ENCODE measurements at places on chromosomes 1 and 21.

DNA sequence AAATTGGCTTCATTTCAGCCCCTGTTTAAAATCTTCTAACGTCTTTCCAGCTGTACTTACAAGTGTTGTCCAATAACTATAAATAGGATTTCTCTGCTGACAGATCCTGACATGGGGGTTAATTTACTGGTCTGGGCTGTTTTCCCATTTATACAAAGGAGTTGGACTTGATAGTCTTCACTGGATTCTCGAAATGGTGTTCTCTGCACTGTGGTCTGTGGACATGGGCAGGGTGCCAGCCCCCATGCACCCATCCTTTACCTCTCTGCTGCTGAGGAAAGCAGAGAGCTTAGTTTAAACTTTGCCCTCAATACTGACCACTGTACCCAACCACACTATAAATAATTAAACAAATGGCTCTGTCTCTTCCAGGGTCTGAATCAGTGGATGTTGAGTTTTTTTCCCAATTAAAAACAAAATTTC, 5.2 kb downstream of the DIO1 start:
- DNase-seq, result peak; percentile 93

GRCh38 chr1:223076362-223076761, 66.7 kb downstream of the TLR5 start:
- DNase-seq, result no peak

DNA sequence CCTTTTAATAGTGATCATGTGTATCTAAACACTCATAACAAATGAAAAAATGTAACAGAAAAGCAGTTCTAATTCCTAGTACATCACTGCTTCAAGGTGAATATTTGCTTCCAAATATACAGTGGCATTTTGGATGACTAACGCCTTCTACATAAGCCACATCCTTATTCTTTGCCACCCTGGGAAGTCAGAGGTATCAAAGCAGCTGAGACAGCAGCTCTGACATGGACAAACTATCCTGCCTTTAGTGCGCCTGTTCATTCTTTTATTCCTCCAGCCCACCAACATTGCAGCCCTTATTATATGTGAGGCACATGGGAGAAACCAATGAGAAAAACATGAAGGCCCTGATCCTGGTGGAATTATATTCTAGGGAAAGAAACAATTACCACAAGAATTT, 183.0 kb downstream of the APP start:
- DNase-seq, result no peak

GRCh38 chr1:87478231-87478630, 149.6 kb downstream of the LMO4 start:
- DNase-seq, result no peak

DNA sequence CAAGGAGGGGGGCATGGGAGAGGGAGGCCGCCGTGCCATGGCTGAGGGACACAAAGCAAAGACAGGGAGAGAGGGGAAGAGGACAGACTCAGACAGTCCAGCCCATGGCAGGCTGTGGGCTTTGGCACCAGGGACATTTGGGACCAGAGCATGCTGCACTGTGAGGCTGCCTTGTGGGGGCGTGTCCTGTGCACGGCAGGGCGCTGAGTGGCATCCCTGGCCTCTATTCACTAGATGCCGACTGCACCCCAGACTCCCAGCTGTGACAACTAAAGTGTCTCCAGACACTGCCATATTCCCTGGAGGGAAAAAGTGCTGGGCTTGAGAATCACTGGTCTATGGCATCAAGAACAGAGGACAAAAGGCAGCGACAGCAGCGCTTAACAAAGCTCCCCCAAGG, 18.6 kb upstream of the PRDM15 start:
- DNase-seq, result no peak

DNA sequence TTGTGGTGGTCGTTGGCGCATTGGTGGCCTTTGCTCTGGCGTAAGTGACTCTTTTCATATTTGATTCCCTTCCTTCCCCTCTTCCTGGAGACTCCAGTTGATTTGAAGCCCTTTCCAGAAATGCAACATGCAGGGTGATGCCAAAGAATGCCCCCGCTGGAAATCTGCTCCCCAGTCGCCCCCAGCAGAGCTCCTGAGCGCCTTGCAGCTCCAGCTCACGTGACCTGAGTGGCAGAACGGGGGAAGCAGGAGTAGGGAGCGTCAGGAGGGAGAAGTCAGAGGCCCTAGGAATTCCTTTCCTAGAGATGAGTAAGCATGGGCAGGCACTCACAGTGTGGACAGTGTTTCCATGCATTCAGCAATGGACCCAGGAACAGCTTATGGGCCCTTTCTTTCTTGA, 255.9 kb downstream of the CACNA1E start:
- DNase-seq, result no peak

DNA sequence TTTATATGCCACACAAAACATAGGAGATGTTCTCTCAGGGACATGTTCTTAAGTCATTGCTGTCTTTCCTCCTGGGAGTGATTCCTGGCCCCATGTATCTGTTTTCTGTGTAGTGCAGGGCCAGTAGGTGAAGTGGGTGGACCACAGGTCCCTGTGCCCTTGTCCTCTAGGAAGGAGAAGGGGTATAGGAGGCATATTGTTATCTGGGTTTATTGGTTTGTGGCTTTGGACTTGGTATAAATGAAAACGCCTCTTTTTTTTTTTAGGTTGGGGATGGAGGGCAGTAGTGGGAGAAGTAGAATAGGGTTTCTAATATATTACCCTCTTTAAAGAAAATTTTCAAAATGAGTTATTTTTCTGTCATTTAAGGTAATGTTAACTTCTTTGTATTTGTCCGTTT, 29.4 kb downstream of the DYRK1A start:
- DNase-seq, result no peak

Data from NCI-H446 treated with DMSO at 0.1 percent for 48 hours (cell line).